ENCODE measurements at places on chromosomes 11 and 22.
A peak's percentile ranks its signal among the peaks of the same experiment; 100 is the strongest.

DNA sequence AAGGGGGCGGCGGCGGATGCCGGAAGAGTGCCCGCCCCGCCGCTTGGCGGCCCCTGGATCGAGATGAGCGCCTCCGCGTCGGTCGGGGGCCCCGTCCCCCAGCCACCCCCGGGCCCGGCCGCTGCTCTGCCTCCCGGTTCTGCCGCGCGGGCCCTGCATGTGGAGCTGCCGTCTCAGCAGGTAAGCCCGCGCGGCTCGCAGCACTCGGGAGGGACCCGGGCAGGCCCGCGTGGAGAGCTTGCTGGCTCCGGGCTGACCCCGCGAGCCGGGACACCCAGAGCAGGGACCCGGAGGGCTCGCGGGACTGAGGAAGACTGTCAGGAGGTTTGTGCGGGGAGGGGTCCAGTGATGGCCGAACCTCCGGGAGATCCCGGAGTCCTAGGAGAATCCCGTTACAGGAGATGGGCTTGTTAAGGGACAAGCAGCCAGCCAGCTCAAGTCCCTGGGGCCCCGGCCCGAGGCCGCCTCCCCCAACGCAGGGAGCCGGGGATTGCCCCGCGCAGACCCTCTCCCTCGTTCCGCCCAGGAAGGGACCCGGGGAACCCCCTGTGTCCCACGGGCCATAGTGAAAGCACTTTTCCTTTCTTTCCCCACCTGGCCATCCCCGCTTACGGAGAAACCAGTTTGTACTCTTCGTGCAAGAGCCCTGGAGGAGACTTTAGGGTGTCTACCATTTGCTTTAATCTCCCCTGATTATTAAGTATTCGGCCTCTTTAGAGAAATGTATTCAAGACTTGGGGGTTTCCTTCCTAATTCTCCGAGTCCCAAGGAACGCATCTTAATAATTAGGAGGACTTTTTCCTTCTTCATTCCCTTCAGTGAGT lies 547 bp downstream of the UVRAG start:
- no peak for DNase-seq

DNA sequence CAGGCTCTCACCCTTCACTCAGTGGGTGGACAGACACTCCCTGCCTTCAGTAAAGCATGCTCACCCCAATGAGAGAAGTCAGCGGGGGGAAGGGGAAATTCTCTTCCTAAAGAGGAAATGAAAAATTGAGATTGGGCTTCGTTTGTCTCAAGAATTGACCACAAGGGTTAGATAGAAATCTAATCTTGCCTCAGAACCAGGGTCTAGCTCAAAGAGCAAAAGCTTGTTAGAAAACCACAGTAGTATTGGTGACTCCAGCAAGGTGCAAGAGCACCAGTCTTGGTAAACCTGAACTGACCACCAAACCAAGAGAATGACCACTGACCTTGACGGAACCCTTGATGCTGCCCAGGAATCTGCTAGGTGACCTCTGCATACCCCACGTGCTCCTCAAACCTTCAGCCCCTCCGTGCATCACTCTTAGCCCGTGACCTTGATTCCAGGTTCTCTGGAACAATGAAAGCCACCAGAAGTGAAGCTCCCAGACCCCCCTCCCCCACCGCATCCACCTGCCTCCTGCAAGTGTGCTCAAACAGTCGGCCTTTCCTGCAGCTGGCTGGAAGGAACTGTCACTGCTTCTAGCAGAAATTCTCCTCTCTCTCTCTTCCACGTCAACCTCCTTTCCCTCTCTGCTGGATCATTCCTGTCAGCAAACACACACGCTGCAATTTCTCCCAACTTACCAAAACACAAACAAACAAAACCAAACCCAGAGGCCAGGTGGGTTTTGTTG lies 3.1 kb upstream of the TMA7B start:
- DNase-seq: peak; percentile 72

- DNase-seq: no peak
Measured at GRCh38 chr11:46050003-46050461, 71.2 kb downstream of the PHF21A start.

- no peak for DNase-seq
Measured at GRCh38 chr11:35938231-35938630, 5.6 kb upstream of the LDLRAD3 start.

- DNase-seq: no peak
Measured at GRCh38 chr11:86136538-86136937, 67.7 kb upstream of the PICALM start.

GRCh38 chr11:27945348-27945747 lies 162.6 kb downstream of the KIF18A start:
- no peak for DNase-seq

DNA sequence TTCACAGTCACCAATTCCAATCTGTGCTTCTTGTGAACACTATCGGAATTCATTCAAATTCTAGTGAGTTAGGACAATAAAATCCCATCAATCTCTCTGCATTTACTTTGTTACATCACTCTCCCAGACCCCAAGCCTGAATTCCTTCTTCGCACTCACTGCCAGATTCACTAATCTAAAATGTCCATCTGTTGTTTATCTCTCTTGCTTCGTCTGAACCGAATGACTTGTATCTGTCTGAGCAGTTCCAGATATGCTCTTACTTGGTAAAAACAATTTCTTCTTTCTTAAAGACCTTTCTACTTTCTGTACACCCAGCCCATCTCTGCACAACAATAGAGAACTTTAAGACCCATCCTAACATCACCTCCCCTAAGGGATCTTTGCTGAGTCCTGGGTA lies 7.0 kb downstream of the MMP10 start:
- DNase-seq: no peak

DNA sequence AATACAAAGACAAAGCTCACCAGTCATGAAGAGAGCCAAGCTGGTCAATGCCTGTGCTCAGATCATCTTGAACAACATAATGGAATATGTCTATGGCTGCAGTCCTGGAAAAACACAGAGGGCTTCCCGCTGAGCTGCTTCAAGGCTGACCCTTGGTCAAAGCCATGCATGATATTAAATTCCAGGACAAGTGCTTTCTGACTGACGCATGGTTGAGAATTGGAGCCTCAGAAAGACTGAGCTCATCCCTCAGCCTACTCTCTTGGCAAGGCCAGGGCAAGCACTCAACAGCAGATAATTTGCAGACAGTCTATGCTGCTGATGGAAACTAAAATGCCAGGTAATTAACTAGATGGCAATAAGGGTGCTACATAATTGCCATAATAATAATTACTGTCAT lies 89.2 kb downstream of the GALNT18 start:
- no peak for DNase-seq

DNA sequence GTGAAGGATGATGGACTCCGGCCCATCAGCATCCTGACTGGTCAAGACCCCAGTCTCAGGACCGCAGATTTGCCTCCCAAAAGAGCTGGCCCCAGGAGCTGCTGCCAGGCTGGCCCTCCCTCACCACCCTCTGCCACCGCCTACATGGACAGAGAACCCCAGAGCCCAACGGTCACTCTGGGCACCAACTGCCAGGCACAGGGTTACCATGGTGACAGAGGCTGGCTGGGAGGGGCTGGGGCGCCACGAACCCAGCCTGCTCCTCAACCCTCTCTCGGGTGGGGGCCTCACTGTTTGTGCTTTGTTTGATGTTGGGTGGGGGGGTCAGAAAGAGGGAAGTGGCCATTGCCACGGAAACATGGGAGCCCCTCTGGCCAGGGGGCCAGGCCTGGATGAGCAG lies 55.8 kb downstream of the ELFN2 start:
- no peak for DNase-seq

GRCh38 chr11:3854977-3855807 lies at the start of gene STIM1:
STIM1 (plus strand) TSS chr11:3855664; CDS start chr11:3856271, 607 bp downstream.
- DNase-seq: peak; percentile 68

GRCh38 chr22:36856121-36856791 lies 4.5 kb upstream of the NCF4 start:
- DNase-seq: peak; percentile 54

DNA sequence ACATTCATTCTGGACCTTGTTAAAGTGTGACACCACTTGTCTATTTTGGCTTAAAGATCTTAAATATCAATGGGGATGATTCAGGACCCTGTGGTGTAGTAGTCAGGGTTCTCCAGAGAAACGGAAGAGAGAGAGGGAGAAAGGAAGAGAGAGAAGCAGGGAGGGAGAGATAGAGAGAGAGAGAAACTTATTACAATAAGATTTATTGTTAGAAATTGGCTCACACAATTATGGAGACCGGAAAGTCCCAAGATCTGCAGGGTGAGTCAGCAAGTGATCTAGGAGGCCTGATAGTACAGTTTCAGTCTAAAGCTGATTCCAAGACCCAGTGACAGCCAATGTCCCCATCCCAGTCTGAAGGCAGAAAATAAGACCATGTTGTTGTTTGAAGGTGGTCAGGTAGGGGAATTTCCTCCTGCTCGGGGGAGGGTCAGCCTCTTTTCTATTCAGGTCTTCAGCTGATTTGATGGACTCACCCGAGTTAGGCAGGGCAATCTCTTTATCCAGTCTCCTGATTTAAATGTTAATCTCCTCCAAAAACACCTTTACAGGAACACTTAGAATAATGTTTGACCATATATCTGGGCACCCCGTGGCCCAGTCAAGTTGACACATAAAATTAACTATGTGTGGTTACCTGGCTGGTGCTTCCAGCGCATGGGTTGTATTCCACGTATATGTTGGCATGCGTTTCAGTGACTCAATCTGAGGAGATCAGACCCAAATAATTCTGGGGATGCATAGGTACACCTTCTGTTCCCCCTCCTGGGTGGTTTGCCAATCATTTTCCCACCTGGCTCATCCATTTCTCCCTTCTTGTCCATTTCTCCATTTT lies 1350.5 kb downstream of the TBC1D22A start:
- no peak for DNase-seq

Data from NCI-H510A treated with DMSO at 0.1 percent for 48 hours (cell line).